ENCODE measurements at places on chromosomes 7 and 10.

DNA sequence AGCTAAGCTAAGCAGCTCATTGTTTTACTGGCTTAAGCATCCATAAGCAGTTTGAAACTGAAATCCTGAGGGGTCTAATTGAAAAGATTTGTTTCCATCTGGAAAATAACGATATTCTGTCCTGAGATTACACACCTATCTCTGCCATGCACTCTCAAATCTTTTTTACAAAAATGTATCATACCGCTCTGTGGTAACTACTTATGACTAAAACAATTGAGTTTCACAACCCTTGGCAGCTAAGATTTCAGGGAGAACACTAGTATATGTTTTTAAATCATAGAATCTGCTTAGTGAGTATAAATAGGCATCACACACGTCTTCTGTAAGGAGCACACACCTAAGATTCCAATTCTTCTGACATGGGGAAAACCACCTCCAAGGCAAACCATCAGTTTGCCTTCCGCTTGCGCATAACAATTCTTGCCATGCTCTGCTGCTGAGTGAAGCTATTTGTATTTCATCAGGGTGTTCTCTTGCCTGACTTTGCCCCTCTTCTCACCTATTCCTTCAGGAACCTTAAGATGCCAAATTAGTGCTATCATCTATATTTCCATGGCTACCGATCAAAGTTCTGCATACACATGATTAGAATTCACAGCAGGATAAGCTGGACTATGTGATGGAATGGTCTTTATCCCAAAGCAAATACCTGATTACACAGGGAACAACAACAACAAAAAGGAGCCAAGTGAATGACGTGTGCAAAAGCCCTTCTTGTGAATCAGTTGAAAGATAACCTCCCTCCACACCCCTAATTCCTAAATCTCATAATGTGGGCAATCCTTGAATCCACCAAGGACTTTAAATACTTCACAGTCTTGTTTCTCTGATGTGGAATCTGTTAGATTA is 40.9 kb downstream of the PRPF18 start:
- no peak for DNase-seq

DNA sequence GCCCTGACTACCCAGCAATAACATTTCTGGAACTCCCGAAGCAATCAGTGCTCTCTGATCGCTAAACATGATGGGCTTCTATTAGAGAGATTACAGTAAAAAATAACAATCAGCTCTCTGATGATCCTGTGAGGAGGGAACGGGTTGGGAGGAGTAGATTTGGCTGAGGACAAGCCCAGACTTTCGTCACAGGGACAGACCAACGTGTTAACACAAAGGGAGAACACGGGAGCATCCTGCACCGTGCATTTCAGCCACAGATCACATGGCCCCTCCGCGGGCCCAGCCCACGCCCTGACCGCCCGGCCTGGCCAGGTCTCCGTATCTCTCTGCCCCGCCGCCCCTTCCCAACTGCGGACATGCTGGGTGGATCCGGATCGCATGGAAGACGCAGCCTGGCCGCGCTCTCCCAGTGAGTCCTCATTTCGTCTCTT is 95.0 kb upstream of the AGBL3 start:
- DNase-seq, result peak; percentile 95

GRCh38 chr10:77939561-77940001 is 13.0 kb upstream of the DLG5 start:
- DNase-seq, result peak; percentile 80

DNA sequence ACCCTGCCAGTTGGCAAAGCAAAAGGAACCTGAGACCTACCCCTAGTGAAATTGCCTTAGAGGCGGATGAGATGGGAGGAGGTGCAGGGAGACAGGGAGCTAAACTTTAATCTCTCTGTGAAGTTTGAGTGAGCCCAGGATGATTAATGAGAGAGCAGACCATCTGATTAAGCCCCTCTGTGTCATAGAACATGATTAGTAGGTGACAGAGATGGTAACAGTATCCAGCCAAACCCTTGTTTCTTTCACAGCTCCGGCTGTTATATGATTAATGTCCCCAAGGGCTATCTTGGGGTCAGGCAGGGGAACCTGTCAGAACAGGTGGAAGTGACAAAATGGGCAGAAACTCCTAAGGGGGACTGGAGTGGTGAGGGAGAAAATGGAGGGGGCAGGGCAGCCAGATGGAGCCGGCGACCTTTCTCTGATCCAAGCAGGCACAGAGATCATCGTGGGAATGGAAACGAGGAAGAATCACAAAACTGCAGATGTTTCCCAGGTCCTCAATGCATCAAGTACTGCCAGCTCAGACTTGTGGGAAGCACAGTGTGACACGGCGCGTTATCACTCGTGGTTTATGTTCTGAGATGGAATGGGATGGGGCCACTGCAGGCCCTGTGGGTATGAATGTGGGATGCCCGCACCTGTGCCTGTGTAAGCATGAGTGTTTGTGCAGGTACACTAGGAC is 684.2 kb downstream of the LRMDA start:
- DNase-seq, result peak; percentile 8

DNA sequence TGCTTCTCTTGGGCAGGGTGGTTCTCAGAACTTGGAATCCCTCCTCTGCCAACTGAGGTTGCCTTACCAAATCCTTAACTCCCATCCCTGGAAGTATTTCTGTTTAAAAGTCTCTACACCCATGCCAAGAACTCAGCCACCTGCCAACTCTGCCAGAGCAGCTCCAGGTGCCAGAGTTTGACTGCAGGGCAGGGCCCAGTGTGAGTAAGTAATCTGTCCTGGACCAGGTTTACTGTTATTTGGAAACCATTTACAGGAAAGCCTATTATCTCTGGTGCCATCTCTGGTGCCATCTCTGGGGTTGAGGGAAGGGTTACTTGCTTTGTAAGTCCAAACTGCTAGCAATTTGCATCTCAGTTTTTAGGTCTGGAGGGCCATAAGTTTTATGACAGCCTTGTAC is 2.5 kb downstream of the TSPAN15 start:
- DNase-seq, result no peak

DNA sequence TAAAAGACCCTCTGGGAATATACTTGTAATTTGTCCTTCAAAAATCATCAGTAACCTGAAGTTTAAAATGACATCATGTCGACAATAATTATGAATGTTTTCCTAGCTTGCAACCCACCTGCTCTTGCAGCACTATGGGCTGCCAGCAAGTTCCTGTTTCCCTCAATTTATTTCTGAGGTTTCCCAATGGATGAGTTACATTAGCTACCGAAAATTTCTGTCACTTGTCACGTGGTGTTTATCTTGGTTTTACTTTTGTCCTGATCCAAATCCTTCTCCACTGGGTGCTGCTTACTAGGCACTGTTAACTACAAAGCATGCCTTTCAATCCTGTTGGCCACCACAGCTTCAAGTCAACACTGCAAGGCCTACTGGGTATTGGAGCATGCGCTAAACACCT is 31.5 kb downstream of the GIMAP8 start:
- no peak for DNase-seq

GRCh38 chr10:22433875-22434274 is 88.6 kb downstream of the SPAG6 start:
- no peak for DNase-seq

GRCh38 chr10:130049987-130050386 is 60.6 kb downstream of the C10orf143 start:
- DNase-seq, result no peak

- no peak for DNase-seq
Observed at GRCh38 chr7:50436133-50436806, 13.9 kb downstream of the FIGNL1 start.

- DNase-seq, result no peak
Observed at GRCh38 chr10:1187151-1187854, 131.1 kb downstream of the WDR37 start.

All from muscle of arm (tissue), 14 donors.